Activated naive CD4-positive, alpha-beta T cell (primary cell): ENCODE measurements at places on chromosomes 7 and 10.

GRCh38 chr10:24908793-24909423 is 43.5 kb downstream of the PRTFDC1 start:
- no peak for DNase-seq

- no peak for DNase-seq
Measured at GRCh38 chr7:134483296-134483695, 24.4 kb upstream of the AKR1B1 start.

DNA sequence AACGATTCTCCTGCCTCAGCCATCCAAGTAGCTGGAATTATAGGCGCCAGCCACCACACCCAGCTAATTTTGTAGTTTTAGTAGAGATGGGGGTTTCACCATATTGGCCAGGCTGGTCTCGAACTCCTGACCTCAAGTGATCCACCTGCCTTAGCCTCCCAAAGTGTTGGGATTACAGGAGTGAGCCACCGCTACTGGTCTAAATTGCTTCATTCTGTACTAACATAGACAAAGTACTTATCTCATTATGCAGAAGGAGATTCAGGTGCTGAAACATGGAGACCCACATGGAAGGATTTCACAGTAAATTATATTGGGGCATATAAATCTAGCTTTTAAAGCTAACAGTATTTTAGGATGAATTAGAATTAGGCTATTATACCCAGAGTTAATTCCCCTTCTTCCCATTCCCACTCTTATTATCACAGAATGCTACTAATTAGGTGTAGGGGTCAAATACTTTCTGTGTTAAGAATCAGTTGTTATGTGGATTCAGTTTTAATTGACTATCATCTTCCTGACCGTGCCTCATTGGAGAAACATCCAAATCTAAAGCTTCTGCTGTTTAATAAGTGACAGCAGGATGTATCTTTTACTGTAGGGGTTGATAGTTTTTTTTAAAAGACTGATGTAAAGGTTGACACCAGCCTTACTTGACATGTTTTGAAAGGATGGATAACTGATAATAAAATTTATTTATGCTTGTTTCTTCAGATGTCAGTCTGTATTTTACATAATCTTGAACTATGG is 27.2 kb downstream of the ADK start:
- no peak for DNase-seq

DNA sequence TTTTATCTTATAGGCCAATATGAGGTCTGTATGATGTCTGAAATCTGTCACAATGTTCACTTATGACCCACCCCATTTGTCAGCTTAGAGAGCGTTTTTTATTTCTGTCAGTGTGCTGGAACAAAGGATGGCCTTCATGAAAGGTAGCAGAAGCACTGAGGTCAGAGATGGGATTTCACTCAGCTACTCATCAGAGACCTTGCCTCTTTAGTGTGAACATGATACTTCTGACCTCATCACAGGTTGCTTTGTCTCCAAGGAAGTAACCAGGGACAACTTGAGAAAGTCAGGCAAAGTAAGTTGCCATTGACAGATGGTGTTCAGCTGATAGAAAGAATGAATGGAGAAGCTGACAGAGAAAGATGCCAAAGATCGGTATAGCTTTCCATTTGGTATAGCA is 16.3 kb downstream of the YAE1 start:
- no peak for DNase-seq

- DNase-seq = no peak
Measured at GRCh38 chr10:122373721-122374120, 787 bp upstream of the PLEKHA1 start.

DNA sequence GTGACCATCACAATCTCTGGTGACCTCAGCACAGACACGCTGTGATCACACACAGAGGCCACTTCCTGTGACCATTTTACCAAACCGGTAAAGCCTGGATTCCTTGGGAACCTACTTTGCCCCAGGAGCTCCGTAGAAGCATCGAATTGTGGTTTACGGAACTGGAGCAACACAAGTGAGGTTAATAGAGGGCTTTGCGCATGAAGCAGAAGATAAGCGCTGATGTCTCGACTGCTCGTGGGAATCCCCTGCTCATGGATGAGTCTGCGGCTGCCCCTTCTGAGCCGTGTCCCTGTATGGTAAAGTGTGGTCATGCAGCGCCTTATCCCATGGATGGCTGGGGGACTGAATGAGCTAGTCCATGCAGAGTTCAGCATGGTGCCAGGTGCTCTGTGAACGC is 53.6 kb downstream of the VIPR2 start:
- DNase-seq = no peak

GRCh38 chr7:137196648-137197047 is 146.9 kb downstream of the PTN start:
- no peak for DNase-seq

DNA sequence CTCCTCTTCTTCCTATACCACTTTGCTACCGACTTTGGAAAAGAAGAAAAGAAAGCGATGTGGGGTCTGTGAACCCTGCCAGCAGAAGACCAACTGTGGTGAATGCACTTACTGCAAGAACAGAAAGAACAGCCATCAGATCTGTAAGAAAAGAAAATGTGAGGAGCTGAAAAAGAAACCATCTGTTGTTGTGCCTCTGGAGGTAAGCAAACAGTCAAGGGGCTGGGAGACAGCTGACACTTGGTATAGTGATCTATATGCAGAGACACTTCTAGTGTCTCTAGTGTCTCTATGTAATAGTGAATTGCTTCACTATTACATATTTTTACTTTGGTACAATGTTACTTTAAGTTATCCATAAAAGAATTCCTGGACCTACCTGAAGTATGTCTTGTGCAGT is 13.9 kb downstream of the TET1 start:
- no peak for DNase-seq

- no peak for DNase-seq
Measured at GRCh38 chr10:34475274-34475646, 339.8 kb downstream of the PARD3 start.

GRCh38 chr7:38232502-38233366 is 40.7 kb downstream of the TARP start:
- DNase-seq = peak; percentile 14
